ENCODE measurements at places on chromosomes 7 and 10.
A peak's percentile ranks its signal among the peaks of the same experiment; 100 is the strongest.

- DNase-seq, result peak; percentile 75
These were observed 59.0 kb downstream of the PALD1 start for GRCh38 chr10:70537398-70538194.

GRCh38 chr10:79380125-79380945, 33.1 kb downstream of the PPIF start:
- no peak for DNase-seq

GRCh38 chr7:14048889-14049288, 59.4 kb upstream of the ETV1 start:
- no peak for DNase-seq

DNA sequence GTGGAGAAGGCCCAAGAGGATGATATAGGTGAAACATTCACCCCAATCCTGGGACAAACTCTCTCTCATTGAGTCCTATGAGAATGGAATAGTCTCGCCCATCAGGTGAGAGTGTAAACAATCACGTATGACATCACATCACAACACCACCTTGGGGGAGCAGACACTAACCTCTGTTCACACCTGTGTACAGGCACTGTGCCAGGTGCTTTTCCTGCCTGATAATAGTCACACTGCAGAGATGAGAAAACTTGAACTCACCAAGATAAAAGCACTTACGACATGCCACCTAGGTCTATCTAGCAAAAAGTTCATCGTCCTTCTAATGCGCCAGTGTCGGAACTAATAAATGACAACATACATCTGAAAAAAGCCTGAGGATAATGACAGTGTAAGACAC, 187.8 kb downstream of the FAM107B start:
- DNase-seq, result peak; percentile 59

- DNase-seq, result peak; percentile 63
These were observed 75.2 kb downstream of the CLEC2L start for GRCh38 chr7:139598642-139599041.

DNA sequence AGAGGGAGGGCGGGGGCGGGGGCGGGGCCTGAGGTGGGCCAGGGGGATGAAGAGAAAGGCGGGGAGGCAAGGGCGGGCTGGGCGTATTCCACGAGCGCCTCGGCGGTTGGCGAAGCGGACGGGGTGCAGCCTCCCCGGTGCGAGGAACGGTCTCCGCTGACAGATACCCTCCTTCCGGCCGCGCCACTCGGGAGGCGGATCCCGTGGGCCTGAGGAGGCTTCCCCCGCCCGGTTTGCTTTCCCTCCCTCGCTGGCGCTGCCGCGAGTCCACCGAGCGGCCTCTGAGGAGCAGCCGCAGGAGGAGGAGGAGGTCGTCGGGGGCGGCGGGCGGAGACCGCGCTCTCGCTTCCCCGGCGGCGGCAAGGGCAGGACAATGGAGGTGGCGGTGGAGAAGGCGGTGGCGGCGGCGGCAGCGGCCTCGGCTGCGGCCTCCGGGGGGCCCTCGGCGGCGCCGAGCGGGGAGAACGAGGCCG, at the start of gene TRIM24:
TSS of gene TRIM24 (plus strand) at position 84 of the 473 bp plus-strand sequence. CDS start at position 374, 290 bp downstream.
- DNase-seq, result no peak

DNA sequence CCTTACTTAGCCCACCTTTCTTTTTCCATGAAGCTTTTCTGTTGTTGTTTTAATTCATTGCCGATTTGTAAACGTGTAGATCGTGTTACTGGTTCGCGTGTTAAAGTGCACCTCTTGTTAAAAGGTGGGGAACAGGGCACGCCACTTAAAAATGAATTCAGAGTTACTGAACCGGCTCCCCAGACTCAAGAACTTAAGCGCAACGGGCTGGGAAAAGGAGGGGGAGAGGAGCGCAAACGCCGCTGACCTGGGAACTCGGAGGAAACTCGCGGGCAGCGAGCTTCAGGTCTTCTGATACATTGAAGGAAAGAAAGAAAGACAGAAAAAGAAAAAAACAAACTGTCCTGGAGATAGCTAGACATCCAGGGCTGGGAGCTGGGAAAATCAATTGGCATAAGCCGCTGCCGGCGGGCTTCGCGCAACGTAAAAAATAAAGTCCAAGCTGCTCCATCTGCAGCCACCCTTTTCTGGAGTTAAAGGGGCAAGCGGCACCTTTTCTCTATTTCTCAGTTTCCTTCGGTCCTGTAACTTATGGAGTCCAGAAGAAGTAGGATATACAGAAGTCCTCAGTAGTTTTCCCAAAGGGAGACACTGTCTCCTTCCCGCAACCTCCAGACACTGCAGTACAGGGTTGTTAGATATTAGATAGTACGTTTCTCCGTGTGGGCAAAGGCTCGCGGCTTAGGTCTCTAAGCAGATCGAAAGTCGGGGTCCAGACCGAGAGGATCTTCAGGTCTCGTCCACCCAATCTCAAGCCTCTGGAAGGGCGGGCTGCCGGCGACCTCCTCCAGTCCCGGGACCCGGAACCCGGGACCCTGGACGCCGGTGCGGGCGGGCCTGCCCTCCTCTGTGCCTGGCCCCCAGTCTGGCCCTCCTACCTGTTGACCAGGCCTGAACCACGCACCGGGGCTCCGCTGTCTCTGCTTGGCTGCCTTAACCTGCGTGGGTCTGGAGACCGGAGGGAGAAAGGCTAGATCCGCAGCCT, 1.8 kb upstream of the DLX6 start:
- no peak for DNase-seq

DNA sequence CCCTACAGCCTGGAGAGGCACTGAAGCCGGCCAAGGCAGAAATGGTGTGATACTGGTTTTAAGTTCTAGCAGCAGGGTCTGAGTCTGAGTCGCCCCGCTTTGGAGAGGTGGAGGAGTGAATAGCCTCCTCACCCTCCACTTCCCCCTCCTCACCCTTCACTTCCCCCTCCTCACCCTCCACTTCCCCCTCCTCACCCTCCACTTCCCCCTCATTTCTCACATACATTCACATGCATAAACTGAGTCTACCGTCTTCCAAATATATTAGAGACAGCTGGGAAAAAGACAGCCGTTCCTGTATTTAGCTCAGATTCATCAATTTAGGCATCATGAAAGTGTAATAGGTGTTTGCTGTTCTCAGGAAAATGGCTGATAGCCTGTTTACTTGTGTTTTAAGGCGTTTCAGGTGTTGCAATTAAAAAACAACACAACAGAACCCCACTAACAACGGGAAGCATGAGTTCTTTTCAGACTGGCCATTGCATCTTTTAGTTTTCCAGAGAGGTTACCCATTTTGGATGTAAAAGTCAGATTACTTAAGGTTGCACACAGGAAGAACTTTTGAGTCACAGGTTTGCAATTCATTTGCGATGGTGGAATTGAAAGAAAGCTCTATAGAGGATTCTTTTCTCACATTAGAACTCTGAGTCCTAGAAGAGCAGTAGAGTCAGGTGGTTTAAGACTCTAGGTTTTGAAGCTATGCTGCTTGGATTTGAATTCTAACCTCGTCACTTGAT, 861 bp downstream of the NRBF2 start:
- no peak for DNase-seq

DNA sequence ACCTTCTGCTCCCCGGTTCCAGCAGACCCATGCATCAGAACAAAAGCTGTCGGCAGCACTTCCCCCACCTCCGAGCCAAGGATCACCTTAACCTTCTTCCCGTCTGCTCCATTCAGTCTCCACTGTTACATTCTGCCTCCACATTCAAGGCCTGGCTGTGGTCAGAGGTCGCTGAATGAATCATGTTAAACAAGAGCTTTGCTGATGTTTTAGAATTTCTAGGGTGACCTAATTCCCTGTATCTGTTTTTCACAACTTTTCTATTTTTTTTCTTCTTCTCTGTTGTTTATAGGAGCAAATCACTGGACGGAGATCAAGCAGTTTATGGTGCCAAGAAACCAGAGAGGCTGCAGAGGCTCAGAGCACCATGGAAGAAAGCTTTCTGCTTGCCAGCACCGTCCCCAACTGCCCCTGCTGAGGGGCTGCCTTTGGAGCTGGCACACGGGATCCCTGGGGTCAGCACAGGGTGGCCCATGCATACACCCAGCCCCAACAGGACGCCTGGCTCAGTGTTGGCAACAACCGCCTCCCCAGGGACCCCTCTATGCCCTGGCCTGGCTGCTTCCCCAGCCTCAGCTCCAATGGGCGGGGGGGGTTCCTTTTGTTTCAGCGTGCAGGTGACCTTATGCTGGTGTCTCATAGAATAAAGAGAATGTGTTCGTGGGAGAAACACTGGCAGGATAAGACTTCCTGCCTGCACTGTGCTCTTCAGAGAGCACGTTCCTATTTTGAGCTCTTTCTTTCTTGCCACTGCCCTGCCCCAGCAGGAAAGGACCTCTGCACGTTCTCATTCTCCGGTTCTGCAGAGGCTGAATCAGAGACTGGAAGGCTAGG, 182.7 kb upstream of the LYZL2 start:
- no peak for DNase-seq

DNA sequence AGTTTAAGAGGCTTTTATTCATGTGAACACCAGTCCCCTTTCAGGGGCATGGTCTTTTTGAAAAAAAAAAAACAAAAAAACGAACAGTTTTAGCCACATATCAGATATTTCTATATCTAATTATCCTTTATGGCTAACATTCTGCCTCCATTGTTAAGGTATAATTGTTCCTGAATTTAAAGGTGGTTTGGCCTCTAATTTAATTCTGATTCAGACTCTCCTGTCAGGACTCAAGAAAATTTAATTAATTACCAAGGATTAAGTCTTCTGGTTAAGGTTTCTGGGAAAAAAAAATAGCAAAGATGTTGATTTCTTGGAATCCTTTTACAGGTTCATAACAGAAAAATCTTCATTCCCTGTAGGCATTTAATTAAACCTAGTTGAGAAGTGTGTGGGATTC, 27.4 kb downstream of the COL1A2 start:
- no peak for DNase-seq

DNA sequence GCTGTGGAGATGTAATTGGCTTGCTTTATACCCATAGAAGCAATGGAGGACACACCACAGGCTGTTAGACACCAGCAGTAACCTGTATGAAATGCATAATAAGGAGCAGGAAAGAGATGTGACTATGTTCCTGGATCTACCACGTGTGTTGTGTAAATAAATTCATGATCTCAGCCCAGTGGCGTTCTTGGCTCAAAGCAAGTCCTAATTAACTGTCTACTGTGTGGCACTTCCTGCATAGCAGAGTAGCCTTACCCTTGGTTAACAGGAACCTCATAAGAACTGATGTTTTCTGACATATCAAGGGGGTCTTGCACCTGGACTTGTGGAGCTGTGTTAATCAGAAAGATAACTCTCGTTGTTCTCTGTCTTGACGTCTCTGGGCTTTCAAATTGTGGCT, 25.7 kb upstream of the FAM180A start:
- DNase-seq, result no peak

- DNase-seq, result no peak
These were observed 64.6 kb downstream of the CUX1 start for GRCh38 chr7:101882005-101882421.

DNA sequence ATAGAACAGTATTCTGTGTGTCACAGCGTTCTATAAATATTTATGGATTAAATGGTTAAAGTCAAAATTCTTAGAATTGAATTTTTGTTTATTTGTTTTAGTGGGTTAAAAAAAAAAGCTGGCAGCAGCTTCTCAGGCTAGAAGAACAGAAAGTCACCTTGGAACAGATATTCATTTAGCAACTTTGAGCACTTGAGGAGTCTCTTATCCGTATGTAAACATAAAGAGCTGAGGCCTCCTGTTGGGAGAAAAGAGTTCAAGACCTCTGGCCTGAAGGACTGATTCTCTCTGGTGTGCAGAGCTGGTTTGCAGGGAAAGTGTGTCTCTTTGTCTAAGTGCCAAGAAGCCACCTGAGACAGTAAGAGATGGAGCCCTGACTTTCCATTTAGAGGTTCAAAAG, 109.9 kb downstream of the HERPUD2 start:
- DNase-seq, result no peak

GRCh38 chr10:52212062-52212461, 102.0 kb upstream of the DKK1 start:
- DNase-seq, result no peak

GRCh38 chr7:70005480-70005879, 407.2 kb downstream of the AUTS2 start:
- DNase-seq, result no peak

- peak; percentile 45 for DNase-seq
These were observed 12.0 kb upstream of the TMEM213 start for GRCh38 chr7:138785587-138786437.

GRCh38 chr10:75355706-75356105, 45.9 kb downstream of the ZNF503 start:
- no peak for DNase-seq

DNA sequence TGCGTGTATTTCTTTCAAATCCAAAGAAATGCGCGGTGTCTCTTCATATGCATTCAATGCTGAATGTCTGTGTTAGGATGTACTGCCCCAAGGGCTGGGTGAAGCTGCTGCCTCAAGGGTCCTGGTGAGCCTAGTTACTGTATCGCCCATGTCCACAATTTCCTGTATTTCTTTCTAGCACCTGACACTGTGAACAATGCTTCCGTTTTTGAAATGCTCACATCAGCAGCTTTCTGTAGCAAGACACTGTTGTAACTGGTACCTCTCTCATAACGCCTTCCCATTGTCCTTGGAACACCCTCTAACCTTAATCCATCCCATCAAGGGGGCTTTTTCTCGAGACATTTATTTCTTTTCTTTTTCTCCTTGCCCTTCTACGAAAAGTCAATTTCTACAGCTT, 25.1 kb downstream of the NRP1 start:
- no peak for DNase-seq

DNA sequence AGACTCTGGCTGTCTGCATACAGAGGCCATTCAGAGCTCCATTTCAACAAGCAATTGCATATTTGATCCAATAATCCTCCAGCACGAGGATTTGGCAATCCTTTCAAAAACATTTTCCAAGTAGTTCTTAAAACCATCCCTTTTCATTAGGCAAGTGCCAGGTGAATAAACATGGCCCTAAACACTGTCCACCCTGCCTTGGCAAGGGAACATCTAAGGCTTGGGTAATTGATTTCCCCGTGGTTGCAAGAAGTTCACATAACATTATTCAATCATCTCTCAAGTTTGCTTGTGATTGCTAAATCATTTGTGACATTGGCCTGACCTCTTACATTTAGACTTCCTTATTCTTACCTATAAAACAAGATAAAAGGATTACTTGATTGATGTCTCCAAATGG, 175.2 kb downstream of the CTTNBP2 start:
- DNase-seq, result no peak

- DNase-seq, result no peak
These were observed 116.3 kb downstream of the SEMA3C start for GRCh38 chr7:80802527-80802926.

DNA sequence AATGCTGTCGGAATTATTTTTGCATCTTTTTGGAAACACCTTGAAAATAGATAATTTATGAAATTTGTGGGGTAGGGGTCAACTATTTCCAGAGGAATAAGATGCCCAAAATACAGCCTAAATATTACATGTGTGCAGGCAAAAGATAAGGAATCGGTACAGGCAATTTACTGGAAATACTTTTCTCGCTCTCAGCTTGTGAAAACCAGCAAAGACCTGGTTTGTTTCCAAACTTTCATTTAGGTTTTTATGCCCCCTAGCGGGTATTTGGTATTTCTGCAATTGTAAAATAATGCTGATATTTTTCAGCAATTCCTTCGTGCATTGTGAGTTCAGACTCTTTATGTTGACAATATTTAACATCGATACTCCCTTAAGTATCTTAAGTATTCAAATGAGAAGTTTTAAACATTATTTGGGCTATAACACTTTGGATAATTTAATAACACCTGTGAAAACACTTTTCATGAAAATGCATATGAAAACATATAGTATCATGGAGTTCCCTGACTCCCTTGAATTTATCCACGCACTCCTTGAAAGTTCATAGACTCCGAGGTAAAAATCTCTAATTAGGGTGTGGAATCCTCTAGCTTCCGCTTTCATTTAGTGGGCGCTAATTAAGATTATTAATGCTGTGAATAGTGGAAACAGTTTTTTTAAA, 132.4 kb downstream of the TSPAN12 start:
- no peak for DNase-seq
